D721Med (cell line): ENCODE measurements at places on chromosomes 12 and 14.

- no peak for DNase-seq
Measured at GRCh38 chr14:72418806-72419205, 475.1 kb downstream of the DPF3 start.

GRCh38 chr12:92717202-92717601 is 14.4 kb downstream of the PLEKHG7 start:
- no peak for DNase-seq

DNA sequence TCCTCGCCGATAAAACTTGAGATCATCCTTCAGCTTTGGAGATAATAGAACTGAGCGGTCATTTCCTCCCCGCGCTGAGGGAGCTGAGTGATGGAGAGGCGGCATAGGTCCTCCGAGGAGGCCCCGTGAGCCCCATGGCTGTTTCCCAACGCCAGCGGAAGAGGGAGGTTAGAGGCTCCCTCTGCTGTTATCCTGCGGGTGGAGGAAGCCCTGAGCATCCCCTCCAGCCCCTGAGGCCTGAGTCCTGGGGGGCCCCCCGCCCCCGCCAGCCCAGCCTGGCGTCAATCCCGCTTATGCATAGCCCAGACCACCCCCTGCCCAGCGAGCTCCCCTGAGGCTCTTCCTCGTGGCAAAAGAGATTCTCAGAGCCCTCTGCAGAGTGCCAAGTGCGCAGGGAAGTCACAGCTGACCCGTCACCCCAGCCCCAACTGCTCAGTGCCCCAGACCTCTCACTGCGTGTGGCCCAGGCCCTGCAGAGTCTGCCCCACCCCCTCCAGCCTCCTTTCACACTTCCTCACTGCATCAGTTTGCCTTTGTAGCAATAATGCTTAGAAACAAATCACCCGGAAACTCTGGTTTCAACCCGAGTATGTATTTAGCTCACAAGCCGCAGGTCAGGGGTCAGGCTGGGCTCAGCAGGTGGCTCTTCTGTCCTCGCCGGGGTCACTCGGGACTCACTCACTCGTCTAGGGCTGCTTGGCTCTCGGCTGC is 44.7 kb upstream of the GALNT9 start:
- no peak for DNase-seq

- no peak for DNase-seq
Measured at GRCh38 chr12:110906985-110907384, 13.4 kb downstream of the MYL2 start.

DNA sequence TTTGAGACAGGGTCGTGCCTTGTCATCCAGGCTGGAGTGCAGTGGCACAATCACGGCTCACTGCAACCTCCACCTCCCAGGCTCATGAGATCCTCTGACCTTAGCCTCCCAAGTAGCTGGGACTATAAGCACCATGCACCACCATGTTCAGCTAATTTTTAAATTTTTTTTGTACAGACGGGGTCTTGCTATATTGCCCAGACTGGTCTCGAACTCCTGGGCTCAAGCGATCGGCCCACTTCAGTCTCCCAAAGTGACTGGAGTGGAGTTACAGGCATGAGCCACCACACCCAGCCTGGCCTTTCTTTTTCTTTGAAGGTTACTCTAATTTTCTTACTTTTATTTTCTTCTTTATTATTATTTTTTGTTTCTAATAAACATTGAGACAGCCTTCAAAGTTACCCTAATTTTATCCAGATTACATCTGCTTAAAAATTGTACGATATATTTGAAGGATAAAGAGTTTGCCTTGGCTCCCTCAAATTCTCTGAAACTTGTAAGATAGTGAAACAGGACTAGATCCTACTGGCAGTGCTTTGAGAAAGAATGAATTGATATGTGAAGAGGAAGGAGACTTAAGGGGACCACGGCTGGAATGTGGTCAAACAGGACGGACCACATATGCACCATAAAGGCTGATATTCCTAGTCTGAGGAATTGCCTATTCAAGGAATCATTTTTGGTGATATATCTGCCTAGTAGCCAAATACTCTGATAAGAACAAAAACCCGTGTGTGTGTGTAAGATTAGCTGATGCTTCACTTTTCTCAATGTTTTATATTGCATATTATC is 14.1 kb upstream of the SINHCAF start:
- no peak for DNase-seq

GRCh38 chr14:33488582-33488981 is 462.3 kb downstream of the EGLN3 start:
- DNase-seq, result no peak

DNA sequence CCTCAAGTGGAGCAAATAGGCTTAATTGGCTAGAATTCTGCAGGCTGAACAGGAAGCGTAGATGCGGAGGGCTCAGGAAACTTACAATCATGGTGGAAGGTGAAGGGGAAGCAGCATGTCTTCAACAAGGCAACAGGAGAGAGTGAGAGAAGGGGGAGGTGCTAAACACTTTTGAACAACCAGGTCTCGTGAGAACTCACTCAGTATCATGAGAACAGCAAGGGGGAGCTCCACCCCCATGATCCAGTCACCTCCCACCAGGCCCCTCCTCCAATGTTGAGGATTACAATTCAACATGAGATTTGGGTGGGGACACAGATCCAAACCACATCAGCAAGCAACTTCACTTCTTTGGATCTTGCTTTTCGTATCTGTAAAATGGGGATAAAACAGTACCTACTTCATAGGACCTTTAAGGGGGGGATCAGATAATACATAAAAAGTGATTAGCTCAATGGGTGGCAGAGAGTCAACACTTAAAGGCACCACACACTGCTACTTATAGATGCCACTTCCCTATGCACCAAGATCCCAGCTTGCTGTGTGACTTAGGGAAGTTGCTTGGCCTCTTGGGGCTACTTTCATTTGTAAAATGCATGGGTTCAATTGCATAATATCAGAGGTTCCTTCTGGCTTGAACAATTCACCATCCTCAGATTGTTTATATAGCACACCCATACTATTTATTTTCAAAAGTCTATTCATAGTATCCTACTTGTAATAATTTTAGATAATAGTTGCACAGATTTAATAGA is 184.8 kb upstream of the RPH3A start:
- no peak for DNase-seq

DNA sequence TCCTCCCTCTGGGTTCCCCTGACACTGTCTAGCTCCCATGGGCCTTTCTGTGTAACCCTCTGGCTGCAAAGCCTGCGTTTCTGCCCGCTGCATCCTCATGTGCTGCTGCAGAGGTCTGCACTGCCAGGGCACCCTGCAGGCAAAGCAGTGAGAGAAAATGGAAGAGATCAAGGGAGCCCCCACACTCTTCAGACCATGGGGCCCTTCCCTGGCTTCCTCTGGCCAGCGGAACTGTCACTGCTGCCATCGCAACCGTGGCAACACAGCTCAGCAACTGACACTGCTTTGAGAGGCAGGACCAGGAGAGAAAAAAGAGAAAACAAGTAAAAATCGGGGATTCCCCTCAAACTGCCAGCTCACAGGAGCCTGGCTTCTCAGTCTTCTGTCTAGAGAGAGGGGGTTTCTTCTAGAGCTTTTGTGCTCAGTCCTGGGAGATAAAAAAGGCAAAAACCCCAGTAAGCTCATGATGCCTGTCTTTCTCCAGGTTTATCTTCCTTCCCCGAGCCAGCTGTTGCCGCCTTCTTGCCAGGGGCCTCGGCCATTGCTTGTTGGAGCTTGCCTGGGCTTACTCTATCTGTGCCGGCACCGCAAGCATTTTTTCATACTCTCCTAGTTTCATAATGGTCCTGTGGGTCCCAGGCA is 38.9 kb downstream of the C14orf132 start:
- DNase-seq, result no peak

DNA sequence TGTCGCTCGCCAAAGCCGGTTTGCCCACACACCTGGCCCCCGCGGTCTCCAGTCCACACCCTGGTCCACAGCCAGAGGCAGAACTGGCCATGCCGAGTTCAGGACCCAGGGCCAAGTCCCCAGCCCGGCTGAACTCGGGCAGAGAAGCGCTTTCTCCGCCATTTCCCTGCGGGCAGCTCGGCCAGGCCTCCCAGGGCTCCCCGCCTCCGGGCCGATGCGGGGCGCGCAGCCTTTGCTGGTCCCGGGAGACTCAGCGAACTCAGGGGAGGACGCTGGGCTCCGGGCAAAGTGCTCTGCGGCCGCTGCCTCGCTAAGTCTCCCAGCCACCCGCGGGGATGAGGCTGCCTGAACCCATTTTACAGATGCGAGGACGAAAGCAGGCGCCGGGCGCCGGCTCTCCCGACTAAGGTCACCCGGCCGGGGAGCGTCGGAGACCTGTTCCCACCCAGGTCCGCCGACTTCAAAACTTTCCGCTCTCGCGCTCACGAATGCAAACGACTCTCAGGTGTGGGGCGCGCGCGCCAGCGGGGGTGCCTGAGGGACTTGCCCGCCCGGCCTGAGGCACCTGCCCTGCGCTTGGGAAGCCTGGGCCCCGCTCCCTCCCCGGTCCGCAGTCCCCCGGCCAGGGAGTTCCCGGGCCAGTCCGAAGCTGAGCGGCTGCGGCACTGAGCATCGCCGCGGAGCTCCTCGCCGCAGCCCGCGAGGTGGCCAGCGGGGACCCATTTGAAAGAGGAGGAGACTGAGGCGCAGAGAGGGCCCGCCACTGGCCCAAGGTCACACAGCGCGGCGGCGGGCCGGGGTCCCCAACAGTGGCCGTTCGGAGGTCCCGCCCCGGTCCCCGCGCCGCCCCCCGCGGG is 627 bp downstream of the TESC start:
- DNase-seq, result no peak

DNA sequence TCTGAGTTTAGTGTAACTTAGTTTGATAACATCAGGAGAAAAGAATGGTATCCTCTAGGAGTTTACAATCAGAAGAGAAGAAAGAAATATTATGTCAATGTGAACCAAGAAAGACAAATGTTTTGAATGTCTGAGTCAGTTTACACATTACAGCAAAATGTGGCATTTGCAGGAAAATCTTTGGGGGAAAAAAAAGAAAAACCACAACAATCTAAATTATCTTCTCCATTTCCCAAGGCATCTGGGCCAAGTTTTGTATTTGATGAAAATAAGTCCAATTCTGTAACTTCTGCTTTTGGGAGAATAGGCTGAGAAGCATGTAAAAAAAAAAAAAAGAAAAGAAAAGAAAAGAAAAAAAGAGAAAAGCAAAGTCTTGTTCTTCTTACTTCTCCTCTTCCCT is 58.8 kb upstream of the FLRT2 start:
- DNase-seq, result no peak

- no peak for DNase-seq
Measured at GRCh38 chr14:38074081-38074480, 133.6 kb upstream of the SSTR1 start.

- DNase-seq, result no peak
Measured at GRCh38 chr12:57811028-57811755, 7.3 kb downstream of the AVIL start.

DNA sequence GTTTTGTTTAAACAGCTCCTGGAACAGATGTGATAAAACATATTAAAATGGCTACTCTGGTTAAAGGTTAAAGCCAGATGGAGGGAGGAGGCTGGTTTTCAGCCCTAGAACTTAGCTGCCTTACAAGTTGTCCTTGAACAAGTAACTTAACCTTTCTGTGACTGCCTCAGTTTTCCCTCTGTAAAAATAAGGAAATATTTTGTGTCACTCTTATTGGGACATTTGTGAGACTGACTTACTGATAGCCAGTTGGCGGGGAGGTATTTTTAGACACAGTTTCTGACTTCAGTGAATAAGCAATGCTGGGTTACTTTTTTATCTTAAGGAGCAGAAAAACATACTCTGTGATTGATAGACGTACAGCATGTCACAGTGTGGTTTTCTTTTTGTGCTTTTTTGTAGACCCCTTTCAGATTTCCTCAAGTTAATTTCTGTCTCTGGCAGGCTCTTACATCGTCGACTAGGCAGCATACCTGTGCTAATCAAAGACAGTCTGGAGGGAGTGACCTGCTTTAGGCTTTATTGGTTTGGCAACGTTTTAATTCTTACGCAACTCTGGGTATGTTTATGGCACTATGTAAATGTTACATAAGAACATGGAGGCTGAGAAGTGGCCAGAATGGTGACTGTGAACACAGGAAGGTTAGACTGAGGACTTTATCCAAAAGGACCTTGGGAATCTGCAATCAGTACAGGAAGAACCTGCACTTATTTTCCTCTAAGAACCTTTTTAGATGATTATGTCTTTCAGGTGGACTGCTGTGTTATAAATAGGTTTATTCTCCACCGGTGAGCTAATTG is 3.3 kb downstream of the ACVR1B start:
- no peak for DNase-seq

DNA sequence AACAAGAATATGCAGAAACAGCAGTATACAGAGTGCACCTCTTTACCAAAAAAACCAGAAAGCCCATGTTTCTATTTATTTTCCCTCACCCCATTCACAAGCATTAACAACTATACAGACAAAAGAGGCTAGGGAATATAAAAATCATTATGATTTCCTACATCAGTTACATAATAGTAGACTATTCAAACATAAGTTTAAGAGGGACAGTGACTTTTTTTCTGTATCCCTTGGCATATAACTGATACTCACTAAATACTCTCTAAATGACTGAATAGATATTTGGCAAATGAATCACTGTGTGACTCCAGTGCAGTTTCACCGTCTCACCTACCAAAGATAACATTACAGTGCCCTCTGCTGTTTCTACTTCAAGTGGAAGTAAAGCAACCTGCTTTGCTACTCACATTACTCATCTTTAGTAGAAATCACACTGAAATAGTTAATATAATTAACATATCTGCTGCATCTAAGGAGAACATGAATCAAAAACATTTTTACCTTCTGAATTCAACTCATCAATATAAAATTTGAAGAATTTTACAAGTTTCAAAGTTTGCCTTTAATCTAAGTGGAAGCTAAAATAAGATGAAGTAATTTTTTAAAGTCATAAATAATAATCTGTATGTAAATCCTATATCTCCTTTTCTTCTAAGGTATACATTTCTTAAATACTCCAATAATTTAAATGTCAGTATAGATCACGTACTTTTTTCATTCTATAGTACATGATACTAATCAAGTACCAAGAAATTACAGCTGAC is 103.8 kb downstream of the OSBPL8 start:
- DNase-seq, result no peak

GRCh38 chr12:57039016-57039798 is 10.7 kb downstream of the MYO1A start:
- no peak for DNase-seq

DNA sequence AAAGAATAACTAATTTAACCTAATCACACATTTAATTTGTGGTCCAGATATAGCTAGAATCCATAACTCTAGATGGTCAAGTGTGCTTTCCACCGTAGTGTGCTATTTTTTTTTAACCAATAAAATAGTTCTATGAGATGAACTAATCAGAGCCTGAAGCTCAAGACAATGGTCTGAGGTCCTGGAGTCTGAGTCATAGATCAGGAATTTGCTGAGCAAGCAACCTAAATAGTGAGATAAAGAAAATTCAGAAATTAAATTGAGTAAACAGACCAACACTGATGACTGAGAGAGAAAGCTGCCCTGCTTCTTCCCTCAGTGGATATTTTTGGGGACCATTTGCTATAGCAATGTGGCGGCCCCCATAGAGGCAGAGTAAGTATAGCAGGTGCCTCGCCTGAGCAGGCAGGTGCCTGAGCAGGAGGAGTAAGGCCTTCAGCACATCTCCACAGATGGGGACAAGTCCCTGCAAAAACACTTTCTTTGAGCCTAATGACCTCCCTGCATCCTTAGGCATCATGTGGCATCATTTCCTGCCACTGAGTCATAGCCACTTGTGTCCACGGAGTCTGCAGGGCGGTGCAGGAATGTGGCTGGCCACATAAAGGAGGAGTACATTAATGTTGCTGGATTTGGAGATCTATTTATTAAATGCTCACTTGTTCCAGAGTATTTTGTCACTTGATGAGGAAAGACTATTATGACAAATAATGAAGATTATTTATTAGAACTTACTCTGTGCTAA is 13.9 kb upstream of the CLEC4E start:
- no peak for DNase-seq
